ENCODE measurements at places on chromosomes 16 and 17.

GRCh38 chr17:77119668-77120301 is 21.0 kb upstream of the SEC14L1 start:
- no peak for DNase-seq

GRCh38 chr16:29963021-29963743 is 1.3 kb downstream of the TMEM219 start:
- DNase-seq: no peak

DNA sequence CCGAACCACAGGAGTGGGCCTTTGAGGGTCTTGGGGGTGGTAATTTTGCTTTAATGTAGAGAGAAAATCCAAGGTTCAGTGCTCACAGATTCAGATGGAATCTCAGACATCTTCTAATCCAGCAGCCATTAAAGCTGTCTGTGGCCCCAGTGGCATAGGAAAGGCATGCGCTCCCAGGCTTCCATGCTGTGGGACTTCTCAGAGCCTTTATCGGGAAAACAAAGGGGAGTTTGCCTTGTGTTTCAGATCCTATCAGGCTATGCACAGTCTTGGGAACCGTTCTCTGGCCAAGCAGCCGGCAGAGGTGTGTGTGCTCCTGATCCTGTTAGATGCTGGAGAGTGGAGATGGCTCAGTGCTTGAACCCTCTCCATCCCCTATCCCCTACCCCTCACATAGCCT is 7.8 kb downstream of the ADGRG1 start:
- no peak for DNase-seq

DNA sequence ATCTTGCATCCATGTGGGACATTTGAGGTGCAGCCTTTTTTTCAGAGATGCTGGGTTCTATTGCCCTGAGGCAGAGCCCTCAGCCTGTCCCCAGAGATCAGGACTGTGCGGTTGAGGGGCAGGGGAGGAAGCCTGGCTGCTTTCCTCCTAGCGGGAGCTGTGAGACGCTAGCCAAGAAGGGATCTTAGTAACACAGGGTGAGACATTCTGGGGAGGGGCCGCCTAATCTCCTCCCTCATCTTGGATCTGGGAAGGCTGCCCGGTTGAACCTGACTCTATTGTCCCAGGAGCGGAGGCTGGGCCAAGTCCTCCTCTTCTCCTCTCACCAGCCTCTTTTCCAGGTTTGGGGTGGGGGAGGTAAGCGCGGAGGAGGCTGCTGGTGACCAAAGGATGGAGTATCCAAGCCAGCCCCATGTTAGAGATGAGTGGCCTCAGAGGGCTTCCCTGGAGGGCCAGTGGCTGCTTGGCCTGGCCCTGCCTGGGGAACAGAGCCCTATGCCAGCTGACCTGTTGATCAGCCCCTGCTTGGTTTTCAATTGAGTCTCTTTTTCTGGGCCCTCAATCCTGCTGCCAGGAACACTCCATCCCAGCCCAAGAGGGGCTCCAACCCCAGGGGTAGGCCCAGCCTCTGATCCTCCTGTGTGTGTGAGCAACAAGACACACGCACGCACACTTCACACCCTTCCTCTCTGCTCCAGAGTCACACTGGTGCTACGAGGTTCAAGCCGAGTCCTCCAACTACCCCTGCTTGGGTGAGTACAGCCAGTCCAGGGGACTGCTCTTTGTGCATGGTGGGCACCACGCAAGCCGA is 5.0 kb downstream of the CA4 start:
- no peak for DNase-seq

DNA sequence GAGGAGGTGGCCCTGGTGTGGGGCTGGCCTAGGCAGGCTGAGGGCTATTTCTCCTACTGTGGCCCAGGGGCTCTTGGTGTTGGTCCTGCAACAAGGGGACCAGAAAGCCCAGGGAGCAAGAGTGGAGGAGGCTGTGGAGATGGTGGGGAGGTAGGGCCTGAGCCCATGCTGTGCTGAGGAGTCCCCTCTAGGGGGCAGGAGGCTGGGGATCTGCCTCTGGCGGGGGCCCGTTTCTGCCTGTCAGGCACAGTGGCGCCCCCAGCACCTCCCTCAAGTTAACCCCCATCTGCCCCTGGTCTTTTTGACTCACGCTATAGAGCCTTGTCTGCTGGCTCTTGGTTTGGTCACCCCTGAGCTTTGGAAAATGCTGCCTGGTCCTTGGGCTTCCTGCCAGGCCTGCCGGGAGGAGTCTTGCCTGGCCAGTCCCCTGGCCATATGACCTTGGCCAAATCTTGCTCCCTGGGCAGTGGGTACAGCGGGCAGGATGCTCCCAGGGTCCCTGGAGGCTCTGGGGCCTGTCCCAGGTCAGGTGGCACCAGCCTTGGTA is 5.9 kb downstream of the BAIAP2 start:
- no peak for DNase-seq

- no peak for DNase-seq
Measured at GRCh38 chr17:57253362-57254065, 2.8 kb upstream of the MSI2 start.

- no peak for DNase-seq
Measured at GRCh38 chr16:22674832-22675191, 139.2 kb upstream of the HS3ST2 start.

DNA sequence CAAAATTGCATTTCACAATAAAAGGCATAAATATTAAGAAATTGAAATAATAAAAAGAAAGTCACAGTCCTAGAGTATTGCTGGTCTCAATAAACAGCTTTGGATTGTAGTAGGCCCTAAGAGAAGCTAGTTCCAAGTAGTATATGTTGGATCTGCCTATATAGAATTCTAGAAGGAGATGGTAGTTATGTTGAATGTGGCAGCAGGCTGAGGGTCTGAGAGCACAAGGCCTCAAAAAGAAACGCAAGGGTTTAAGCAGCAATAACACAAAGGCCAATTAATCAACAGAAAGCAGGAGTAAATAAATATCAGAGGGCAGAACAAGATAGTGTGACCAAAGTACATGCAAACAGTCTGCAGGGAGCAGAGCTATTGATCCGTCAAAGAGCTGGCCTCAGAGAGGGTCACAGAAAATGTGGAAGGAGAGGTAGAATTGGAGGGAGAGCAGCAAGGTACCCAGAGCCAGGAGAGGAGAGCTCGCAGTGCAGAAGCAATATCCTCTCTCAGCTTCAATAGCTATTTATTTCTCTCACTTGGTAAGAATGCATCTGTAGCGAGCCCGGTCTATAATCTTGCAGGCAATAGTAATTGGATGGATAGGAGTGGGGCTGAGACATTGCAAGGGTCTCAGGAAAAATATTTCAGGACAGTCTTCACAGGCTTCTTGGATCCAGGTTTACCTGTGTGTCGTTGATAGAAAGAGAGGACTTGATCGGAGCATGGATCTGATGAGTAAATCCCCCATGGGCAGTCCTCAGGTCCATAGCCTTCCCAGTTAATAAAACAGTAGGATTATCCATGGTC is 25.1 kb upstream of the MED13 start:
- DNase-seq: no peak

- DNase-seq: no peak
Measured at GRCh38 chr16:69116256-69116875, 10.9 kb downstream of the HAS3 start.

DNA sequence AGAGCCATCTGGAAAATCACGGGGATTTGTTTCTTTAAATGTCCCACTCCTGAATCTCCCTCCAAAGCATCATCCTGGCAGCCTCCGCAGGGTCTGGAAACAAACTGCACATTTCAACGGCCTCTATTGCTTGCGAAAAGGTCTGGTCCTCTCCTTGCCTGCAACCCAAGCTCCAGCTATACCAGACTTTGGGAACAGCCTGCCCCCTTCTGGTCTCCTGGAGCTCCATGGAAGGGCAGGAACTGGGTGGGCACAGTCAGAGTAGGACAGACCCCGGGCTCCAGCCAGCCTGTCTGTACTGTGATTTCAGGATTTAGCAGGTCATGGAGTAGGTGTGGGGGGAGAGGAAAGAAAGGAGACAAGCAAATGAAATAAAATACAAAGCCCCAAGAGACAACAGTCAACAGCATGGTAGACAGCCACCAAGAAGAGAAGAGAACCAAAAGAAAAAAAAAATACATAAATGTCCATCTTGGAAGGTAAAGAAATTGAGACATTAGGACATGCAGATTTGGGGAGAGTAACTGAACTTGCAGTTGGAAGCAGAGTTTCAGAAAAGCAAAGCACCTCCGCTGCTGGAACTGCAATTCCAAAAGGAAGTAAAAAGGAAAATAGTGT is 2.7 kb downstream of the XYLT1 start:
- DNase-seq: peak; percentile 89

GRCh38 chr16:88909431-88910210 is 43.2 kb upstream of the PABPN1L start:
- DNase-seq: no peak

- DNase-seq: no peak
Measured at GRCh38 chr17:3773511-3773910, 27.5 kb downstream of the ITGAE start.

DNA sequence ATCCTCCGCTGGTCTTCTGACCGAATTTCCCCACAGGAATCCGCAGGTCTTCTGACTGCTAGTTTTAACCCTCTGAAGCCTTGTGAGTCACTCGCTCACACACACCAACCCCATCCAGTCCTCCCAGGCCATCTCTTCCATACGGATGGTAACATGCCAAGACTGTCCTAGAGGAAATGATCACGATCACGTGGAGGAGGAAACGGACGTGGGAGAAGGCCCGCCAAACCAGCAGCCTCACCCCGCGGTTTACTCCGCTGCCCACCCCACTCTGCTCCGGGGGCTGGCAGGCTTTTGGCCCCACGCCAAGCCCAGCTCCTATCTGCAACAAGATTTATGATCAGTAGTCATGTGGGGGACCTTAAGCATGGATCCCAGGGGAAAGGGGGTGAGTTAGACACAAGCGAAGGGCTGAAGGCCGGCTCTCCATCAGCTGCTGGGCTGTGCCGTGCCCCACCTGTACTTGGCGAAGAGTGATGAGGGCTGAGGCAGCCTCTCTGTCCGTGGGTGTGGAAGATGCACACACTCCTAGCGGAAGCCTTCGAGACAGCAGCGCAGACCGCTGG is 1.5 kb upstream of the FAAP100 start:
- DNase-seq: no peak

DNA sequence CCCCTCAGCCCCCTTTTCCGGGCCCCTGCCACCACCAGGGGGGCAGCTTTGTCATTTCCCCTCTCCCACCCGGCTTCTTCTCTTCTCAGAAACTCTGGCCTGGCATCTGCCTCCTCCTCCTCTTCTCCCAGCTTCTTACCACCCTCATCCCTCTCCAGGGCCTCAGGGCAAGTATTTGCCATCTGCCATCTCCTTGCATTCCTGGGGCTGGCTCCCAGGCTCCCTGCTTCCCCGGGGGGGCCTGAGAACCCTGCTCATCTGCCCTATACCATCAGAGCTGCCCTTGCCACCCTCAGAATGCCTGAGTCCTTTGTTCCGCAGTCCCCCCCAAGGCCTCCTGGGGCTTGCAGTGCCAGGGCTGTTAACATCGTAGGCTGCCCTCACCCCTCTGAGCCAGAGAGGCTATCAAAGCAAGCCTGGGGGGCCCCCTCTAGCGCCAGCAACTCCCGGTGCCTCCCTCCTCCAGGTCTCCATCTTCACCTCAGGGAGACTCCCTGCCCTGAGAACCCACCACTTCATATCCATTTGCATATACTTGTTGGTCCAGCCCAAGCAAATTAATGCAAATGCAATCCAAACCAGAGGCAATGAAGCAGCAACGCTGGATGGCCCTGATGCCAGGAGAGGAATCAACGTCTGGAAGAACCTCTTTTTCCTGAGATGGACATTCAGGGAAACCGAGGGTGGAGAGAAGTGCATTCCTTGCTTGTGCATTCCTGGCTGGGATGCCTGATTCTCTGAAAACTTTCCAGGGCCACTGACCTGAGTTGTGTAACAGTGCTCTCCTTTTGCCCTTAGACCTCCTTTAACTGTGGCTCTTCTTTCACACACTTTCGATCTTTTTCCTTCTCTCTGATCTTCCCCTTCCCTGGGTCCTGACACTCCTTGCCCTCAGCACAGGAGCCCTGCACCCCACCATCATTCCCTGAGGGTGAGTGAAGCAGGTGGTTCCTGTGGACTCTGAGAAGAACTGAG is 20.7 kb upstream of the SP2 start:
- DNase-seq: no peak

DNA sequence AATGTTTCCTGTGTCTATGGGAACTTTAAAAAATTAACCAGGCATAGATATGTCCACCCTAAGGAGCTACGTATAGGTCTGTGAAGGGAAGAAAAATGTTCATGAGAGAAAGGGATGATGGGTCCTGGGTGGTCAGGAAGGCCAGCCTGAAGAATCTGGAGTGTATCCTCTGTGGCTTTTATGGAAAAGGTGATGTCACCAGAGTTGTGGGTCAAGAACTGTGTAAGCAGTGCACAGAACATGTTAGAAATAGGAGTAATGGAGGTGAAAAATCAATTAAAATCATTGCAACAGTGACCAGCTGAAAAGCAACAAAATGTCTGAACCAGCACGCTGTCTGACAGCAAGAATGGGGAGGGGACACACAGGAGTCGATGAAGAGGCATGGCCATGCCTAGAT is 68.5 kb downstream of the USP31 start:
- no peak for DNase-seq

GRCh38 chr17:28744104-28744971 is 527 bp downstream of the TRAF4 start:
- no peak for DNase-seq

- no peak for DNase-seq
Measured at GRCh38 chr17:57931488-57932137, 23.6 kb downstream of the CUEDC1 start.

- DNase-seq: no peak
Measured at GRCh38 chr16:67177743-67178699, 5.7 kb downstream of the MATCAP1 start.

- DNase-seq: no peak
Measured at GRCh38 chr16:72285728-72286127, 113.8 kb upstream of the PMFBP1 start.

DNA sequence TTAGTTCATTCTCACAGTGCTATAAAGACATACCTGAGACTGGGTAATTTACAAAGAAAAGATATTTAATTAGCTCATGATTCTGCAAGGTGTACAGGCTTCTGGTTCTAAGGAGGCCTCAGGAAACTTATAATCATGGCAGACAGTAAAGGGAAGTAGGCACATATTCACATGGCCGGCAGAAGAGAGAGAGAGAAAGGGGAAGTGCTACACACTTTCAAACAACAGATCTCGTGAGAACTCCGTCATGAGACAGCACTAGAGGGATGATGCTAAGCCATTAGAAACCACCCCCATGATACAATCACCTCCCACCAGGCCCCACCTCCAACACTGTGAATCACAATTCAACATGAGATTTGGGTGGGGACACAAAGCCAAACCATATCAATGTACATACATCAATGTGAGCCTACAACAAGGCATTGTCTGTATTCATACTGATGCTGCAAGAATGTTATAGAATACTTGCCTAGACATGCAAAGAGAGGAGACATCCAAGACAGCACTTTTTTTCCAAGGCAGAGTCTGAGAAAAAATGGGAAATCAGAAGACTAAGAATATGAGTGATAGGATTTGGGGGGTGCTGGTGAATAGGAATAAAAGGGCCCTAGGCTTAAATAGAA is 114.8 kb upstream of the XYLT1 start:
- no peak for DNase-seq

DNA sequence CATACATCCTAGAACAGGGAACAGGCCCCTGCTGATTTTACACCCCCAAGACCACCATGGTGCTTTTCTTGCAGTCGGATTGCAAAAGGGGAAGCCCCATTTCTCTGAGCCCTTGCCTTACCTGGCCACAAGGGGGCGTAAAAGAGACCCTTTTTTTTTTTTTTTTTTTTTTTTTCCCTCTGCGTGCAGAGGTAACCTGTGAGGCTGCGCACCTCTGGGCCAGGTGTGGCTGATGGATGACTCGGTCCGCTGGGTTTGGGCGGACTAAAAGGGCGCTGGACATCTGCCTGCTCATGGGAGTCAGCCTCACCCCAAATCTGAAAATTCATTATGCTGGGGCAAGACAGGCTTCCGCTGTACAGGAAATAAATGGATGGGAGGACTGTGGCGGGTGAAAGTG is 281.0 kb downstream of the CBLN1 start:
- peak; percentile 49 for DNase-seq

All from vagina (tissue), 2 donors.